ENCODE measurements at places on chromosomes 1 and 21. TPM values are rescaled to one million over a fixed set of nuclear protein-coding genes. Genes with fewer than 3 reads are reported as not detected.
A peak's percentile ranks its signal among the peaks of the same experiment; 100 is the strongest.

CLIC6 gene
- 7.0 TPM for total RNA-seq

DNA sequence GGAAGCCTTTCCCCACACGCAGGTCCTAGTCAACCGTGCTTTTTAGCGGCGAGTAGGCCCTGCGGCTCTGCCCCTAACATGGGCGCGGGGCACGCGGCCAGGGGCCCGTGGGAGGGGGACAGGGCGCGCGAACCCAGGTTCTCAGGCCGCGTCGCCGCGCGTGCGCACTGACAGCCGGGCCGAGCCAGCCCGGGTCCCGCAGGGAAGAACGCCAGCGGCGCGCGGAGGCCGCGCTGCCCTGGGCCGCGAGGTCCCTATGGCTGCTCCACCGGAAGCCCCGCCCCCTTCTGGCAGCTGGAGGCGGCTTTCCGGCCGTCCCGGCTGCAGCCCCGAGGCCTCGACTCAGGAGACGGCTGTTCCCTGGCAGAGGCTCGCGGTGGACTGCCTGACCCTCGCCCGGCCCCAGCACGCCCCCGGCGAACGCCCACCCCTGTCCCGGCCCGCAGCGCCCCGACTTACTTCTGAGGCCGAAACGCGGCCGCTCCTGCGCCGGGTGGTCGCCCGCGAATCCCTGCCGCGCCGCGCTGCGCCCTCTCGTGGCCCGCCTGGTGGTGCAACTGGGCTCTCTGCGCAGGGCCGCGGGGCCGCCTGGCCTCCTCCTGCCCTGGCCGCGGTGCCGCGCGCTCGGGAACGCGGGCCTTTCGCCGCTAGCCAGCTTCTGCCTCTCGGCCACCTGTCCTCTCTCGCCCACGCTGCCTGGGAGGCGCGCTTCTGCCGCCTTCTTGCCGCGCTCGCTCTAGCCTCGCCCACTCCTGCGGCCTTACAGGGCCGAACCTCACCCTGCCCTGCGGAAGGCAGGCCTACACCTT lies 16.6 kb upstream of the RIPPLY3 start:
- H3K4me3 ChIP-seq = peak overlapping the region; percentile 68
- peak; percentile 88 for DNase-seq
- peak overlapping the region; percentile 93 for H3K27ac ChIP-seq
- H3K27me3 ChIP-seq = no peaks in the 10 kb centered on the region
- no peaks in the 10 kb centered on the region for H3K4me1 ChIP-seq
- H3K36me3 ChIP-seq = no peaks in the 10 kb centered on the region

TLR5 gene
- 14.2 TPM for total RNA-seq

TMPRSS15 gene
- total RNA-seq = not detected

GRCh38 chr1:116825720-116826438 lies 71.6 kb downstream of the CD2 start:
- no peak overlapping the region for H3K27ac ChIP-seq
- no peaks in the 10 kb centered on the region for H3K36me3 ChIP-seq
- H3K27me3 ChIP-seq = no peaks in the 10 kb centered on the region
- DNase-seq = peak; percentile 62
- H3K4me3 ChIP-seq = no peak overlapping the region

KIF2C gene
- 13.2 TPM for total RNA-seq

C1orf87 gene
- total RNA-seq = not detected

DNA sequence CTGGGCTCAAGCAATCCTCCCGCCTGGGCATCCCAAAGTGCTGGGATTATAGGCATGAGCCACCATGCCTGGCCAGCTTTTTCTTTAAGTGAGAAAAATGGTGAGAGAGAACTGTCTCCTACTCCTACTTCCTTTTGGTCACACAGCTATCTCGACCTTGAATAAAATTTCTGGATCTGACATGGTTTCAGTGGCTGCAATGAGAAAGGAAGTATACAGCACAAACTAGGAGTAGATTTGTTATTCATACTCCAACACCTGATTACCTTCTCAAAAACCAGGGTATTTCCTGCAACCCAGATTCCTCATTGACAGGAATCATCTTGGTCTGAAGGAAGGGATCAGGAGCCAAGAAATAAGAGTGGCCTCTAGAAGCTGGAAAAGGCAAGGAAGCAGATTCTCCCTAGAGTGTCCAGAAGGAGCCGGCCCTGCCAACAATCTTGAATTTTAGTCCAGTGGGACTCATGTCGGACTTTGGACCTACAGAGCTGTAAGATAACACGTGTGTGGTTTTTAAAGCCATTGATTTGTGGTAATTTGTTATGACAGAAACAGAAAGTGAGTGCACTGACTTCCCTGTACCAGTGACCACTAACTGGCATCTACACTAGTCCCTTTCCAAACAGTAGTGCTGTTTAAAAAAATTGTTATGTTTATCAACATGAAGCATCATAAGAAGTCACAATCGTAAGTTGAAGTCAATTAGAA lies 516.6 kb downstream of the SMYD3 start:
- peaks cover 8% of the 10 kb centered on the region for H3K4me1 ChIP-seq
- H3K27me3 ChIP-seq = no peaks in the 10 kb centered on the region
- no peaks in the 10 kb centered on the region for H3K36me3 ChIP-seq
- no peak for DNase-seq
- no peak overlapping the region for H3K4me3 ChIP-seq
